CD4-positive, alpha-beta T cell treated with Interleukin-6 at 100 ng/mL for 8 hours (primary cell): ENCODE measurements at places on chromosomes 11 and 22.

DNA sequence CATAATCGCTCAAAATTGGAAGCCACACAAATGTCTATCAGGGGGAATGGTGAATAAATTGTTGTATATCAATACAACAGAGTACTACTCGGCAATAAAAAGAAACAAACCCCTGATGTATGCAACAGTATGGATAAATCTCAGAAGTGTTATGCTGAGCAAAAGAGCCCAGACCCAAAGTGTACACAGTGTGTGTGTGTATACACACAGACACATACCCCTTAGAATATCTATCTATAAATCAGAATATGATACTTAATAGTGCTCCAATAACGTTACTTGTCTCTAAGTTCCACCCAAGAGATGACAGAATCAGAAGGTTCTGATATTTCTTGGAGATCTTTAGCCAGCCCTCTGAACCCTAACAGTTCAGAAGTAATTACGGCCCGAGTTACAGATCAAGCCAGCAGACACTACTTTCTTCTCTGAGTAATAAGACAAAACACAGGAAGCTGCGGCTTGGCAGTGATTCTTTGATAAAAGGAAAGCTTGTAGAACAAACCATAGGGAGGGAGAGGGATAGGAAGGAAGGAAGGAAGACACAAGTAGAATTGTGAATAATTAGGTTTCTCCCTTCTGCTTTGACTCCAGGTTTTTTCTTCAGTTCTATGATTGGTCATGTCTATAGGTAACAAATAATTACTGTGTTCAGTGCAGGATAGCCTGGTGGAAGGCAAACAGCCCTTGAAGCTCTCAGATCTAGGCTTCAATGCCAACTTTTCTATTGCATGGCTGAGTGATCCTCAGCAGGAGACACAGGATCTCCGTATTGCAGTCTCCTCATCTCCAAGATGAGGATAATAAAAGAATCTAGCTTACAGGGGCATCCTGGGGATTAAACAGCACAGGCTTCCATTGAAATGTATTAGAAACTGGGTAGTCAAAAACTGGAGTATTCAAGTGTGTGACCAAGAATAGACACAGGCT, 75.6 kb upstream of the TEAD1 start:
- peak; percentile 14 for DNase-seq

- no peak for DNase-seq
Measured at GRCh38 chr11:62125881-62126280, 2.1 kb downstream of the INCENP start.

- no peak for DNase-seq
Measured at GRCh38 chr11:58711832-58712231, 19.9 kb downstream of the GLYAT start.

DNA sequence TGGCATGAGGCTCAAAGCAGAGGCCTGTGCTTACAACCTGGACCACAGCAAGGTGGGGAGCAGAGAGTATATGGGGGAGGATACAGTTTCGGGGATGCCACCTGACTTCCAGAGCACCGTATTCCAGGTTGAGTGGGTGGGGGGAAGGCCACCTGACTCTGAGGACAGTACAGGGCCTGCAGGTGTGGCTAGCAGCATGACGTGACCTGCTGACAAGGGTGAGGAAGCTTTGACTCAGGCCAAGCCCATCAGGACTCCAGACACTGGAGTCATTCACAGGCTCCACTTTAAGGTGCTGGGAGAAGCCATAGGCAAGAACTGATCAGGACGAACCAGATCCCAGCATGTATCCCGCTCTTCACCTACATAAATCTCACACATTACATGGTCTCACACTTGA, 34.6 kb upstream of the CRTAM start:
- no peak for DNase-seq

GRCh38 chr11:2309251-2310072, 7.6 kb downstream of the TSPAN32 start:
- no peak for DNase-seq

GRCh38 chr11:44563711-44564110, 1.8 kb upstream of the CD82 start:
- no peak for DNase-seq

- DNase-seq = no peak
Measured at GRCh38 chr22:24059121-24059520, 48.0 kb downstream of the CABIN1 start.

DNA sequence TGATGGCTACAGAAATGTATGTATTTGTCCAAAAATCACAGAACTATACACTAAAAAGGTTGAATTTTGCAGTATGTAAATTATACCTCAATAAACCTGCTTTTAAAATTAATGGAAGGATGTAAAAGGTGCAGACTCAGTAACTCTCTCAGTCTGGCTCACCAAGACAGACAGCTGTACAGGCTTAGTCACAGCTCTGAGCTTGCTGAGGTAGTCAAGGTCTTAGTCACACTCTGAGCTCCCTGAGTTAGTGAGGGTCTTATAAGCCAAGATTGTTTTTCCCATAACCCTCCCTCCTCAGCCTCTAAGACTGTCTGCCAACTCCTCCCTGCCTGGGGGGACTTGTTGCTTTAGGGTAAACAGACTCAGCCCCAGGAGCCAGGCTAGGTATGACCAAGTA, 59.3 kb upstream of the IZUMO1R start:
- DNase-seq = no peak

- no peak for DNase-seq
Measured at GRCh38 chr11:103928802-103929161, 107.7 kb upstream of the DDI1 start.

- no peak for DNase-seq
Measured at GRCh38 chr11:130064596-130064995, 5.1 kb upstream of the APLP2 start.

DNA sequence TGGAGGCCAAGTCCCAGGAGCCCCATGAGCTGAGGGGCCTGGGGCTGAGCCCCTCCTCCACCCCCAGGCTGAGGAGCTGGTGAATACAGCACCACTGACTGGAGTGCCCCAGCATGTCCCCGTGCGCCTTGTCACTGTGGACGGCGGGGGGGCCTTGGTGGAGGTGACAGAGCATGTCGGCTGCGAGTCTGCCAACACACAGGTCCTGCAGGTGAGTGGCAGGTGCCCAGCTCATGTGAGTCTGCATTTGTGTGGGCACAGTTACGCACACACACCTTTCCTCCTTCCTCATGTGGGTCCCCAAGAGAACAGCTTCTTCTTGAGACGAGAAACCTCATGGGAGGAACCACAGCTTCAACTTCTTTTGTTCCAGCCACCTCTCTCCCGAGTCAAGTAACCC, 7.7 kb downstream of the TMEM132A start:
- no peak for DNase-seq

DNA sequence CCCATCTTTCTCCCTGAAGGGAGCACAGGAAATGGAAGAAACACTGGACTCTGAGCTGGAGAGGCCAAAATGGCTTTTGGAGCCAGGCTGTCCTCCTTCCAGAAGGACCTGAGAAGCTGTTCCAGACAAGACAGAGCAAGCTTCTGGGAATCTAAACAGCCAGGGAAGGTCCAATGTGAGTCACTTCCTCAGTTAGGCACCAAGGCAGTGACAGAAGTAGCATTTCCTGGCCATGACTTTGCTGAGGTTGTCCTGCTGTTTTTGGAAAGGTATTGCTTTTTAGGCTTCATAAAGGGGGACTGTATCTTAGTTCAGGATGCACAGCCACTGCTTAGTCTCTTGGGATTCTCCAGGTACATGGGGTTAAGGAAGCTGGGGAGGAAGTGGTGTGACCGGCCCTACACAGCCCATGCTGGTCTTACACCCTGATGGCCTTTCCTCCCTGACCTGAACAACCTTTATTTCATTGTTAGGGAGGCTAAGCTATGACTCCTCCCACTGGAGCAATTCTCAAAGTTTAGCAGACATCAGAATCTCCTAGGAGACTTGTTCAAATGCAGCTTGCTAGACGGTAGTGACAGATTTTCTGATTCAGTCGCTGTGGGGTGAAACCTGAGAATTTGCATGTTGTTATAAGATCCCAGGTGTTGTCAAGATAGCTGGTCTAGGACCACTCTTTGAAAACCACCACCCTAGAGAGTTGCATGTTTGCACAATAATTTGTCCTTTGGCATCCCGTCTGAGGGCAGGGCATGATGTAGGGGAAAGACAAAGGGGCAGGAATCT, 6.8 kb upstream of the INSC start:
- DNase-seq = no peak

DNA sequence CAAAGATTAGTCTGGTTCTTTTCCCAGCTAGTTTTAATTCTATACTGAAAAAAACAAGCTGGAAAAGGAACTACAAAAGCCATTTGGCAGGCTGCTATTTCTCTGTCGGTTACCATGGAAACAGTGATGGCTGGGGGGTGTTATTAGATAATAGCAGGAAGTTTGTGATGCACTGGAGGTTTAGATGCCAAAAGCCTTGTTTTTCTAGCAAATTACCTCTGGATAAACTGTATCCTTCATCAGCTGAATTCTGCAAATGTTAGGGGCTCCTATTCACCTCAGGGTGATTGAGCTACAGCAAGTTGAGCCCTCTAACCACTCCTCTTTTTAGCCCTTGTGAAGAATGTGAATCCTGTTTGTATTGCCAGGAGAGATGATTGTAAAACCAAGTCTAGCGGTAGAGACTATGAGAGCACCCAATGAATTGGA, 25.2 kb downstream of the ALKBH3 start:
- DNase-seq = no peak

DNA sequence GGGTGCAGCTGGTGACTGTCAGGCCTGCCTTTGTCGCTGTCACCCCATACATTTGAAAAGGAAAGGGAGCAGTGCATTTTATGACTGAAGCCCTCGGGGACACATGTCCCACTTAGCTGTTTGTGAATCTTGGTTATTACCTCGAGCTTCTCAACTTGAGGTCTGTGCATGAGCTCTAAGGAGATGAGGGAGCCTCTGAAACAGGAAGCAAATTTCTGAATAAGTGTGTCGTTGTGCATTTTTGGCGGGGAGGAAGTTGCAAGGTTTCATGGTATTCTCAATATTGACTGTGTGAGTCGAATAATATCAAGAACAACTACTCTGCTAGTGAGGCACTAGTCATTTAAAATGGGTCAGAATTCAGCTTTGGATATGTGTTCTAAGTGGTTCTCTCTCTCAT, 149.7 kb upstream of the PLET1 start:
- no peak for DNase-seq

DNA sequence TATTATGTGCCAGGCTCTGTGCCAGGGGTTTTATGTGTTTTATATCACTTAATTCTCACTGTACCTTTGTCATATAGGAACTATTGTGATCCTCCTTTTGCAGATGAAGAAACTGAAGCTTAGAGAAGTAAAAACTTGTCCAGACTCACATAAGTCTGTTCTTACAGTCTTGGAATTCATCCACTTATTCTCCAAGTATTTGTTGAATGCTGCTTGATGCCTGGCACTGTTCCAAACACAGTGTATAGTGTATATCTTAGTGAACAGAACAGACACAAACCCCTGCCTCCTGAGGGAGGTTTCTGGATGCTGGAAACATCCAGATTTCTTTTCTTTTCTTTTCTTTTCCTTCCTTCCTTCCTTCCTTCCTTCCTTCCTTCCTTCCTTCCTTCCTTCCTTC, 29.0 kb upstream of the FGF3 start:
- no peak for DNase-seq

DNA sequence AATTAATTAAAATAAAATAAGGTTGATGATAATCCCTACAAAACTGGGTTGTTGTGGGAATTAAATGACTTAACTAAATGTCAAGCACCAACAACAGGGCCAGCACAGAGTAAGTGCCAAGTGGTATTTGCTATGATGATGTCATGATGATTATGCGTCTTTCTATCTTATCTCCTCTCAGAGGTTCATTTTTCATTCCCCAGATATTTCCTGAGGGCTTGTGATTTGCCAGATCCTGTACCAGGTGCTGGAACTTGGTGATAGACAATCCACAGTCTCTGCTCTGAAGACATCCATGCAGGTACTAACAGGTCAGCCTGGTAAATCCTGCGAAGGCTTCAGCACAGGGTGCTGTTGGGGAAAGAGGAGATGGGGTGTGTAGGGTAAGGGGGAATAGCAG, 8.1 kb upstream of the MYH9 start:
- no peak for DNase-seq

GRCh38 chr11:108253176-108253575, 30.3 kb downstream of the ATM start:
- no peak for DNase-seq

GRCh38 chr11:17972987-17973386, 39.9 kb downstream of the SERGEF start:
- DNase-seq = no peak

DNA sequence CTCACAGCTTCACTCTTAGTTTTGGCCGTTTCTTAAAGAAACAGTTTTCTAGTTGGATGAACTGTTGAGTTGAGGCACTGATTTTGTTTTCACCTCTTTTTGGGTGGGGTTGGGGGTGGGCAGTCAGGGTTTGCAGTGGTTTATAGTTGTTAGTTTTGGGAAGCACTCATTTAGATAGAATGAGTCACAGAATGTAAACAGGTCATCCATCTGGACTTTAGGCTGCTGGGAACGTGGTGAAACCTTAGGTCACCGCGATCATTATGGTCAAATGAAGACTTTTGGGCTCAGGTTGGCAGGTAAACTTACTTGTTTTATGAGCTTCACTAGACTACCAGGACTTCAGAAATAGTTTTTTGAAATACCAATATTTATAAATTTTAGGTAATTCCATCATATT, 48.4 kb downstream of the CSTPP1 start:
- no peak for DNase-seq

GRCh38 chr11:125941619-125942611, 3.9 kb upstream of the VSIG10L2 start:
- peak; percentile 33 for DNase-seq

GRCh38 chr11:68659158-68659921, 25.0 kb upstream of the GAL start:
- no peak for DNase-seq

- no peak for DNase-seq
Measured at GRCh38 chr11:46686886-46687795, 13.3 kb downstream of the ARHGAP1 start.

DNA sequence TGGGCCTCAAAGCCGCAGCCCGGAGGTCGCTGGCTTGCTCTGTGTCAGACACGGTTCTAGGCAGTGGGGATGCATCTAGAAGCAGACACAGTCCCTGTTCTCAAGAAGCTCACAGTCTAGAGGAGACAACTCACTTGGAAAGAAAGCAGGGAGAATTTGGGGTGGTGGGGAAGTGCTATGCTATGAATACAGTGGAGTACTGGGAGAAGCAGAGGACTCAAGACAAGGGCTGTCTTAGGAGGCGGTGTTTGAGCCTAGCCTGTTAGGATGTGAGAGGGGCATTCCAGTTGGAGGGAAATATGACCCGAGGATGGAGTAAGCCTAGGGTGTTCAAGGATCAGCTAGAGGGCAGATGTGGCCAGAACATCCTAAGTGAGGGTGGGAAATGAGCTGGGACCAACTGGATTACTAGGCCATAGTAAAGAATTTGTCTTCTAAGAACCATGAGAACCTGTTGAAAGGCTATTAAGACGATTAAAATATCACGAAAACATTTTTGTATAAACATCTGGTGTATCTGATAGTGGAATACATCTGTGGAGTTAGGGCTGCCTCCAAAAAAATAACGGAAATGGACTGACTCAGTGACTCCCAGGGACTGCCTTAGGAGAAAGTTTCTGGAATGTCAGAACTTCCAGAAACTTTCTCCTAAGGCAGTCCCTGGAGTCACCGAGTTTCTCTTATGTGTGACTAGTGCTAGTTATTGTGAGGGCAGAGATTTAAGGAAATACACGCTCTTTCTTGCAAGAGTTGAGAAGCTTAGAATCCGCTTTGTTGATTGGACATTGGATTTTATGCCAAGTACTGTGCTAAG, 1.1 kb upstream of the PITPNB start:
- no peak for DNase-seq

- no peak for DNase-seq
Measured at GRCh38 chr11:95778699-95779098, 10.9 kb downstream of the FAM76B start.
